ENCODE measurements at places on chromosomes 3 and 15.

DNA sequence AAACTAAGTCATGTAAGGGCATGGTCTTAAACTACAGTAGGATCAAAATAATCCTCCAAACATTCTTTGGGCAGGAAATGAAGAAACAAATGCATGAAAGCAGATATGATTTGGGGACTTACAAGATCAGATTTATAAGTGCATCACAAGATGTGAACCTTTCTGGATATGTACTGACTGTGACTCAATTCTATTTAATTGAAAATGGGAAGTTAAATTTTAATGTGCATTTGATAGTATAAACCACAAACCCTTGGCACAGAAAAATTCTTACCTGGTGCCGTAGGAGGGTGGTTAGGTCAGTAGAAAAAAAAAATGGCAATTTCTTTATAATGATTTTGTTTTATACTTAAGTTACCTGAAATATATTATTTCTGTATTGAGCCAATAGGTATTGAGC, 262.5 kb upstream of the TGFBR2 start:
- DNase-seq: no peak

GRCh38 chr3:54079314-54079713, 43.0 kb upstream of the CACNA2D3 start:
- no peak for DNase-seq

GRCh38 chr3:179646177-179646576, 6.7 kb upstream of the USP13 start:
- no peak for DNase-seq

GRCh38 chr15:77633913-77634265, 1.2 kb upstream of the LINGO1 start:
- DNase-seq: no peak

GRCh38 chr3:59526999-59527398, 477.2 kb upstream of the CFAP20DC start:
- DNase-seq: no peak

GRCh38 chr3:132079147-132079546, 44.3 kb upstream of the CPNE4 start:
- no peak for DNase-seq

DNA sequence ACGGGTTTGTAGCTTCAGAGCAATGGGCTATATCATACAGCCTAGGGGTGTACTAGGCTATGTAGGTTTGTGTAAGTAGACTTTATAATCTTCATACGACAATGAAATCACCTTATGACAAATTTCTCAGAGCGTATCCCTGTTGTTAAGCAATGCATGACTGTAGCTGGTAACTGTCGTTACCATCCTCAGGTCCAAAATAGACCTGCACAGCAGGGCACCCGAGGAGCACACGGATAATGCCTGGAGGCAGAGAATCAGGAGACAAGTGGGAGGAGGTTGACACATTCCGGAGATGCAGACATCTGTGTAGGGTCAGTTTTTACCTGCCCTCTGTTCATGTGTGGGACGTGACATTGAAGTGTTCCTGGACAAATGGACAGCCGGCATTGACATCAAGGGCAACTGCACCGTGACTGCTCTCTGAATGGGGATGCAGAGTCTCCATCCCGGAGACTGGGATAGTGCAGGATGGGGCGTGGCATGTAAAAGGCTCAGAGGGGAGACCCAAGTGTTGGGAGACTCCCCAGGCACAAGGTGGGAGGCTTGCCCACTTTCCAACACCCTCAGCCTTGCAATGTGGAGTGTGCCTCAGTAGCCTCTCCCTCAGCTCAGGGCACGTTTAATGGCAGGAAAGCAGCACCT, 45.9 kb upstream of the PGPEP1L start:
- DNase-seq: no peak

DNA sequence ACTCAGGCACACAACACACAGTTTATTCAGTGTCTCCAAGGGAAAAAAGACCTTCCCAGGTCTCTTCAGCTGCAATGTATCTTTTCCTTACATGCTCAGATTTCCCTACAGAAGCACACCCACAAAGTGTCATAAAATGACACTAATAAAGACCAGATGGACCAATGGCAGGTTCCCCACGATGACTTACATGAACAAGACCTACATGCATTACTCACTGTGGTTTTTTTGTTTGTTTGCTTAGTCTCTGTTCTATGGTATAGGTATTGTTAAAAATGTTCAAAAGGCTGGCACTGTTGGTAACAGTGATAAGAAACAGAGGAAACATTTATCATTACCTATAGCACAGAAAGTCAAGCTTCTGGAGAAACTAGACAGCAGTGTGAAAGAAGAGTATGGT, 318.2 kb upstream of the TMCO5A start:
- DNase-seq: no peak
